Dorsolateral prefrontal cortex (tissue), 122 donors: ENCODE measurements at places on chromosomes 7 and 10.

DNA sequence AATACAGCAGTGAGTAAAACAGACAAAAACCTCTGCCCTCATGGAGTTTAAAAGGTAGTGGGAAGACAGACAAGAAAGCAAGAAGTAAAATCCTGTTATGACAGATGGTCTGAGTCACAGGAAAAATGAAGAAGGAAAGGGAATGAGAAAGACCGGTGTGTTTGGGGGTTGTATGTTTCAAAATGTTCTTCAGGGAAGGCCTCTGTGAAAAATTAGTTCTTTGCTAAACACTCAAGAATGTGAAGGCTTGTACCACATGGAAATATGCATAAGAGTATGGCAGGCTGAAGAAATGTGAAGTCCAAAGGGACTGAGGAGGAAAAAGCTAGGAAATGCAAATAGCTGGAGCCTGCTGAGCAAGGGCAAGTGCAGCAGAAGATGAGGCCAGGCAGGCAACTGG, 315.9 kb upstream of the SEMA3A start:
- no peak for DNase-seq

DNA sequence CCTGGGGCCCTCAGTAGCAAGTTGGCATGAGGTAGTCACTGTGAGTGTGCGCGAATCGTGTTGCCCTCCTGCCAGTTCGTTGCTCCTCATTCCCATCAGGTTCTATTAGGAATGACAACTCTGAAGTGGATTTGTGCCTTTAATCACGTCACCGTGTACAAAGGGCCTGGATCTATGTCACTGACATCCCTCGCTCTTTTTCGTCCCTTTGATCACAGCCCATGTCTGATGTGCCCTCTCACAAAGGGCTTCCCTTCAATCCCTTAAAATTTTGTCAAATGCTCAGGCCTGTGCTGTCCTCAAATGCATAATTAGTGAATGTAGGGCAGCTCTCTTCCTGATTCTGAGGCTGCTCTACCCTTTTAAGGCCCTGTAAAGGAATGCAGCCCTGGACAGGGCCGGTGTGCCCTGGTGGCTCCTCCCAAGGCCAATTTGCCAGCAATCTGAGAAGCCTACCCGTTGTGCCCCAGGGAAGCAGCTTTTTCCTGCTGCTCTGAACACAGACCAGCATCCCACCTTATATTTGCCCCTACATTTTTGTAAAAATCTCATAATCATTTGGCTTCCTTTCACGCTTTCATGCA, 93.6 kb downstream of the TMEM178B start:
- DNase-seq: no peak

GRCh38 chr7:44071726-44072363, 6.5 kb upstream of the PGAM2 start:
- DNase-seq: no peak

DNA sequence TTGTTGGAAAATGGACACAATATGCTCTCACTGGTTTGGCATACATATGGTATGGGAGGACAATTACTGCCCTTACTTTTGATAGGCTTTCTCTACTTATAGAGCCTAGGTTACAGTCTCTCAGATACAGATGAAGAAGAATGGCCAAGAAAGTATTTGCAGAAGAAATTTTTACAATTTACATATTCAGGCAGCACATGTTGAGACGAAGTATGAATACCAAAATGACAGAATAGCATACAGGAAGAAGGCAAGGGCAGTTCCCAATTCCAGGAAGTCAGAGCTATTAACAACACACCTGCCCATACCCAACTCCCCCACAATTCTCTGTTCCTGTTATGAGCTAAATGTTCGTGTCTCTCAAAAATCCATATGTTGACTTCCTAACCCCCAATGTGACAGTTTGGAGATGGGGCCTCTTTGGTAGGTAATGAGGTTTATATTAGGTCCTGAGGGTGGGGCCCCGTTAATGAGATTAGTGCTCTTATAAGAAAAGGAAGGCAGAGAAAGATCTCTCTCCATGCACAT, 67.8 kb downstream of the DOCK4 start:
- DNase-seq: no peak

GRCh38 chr7:81110673-81111072, 191.8 kb upstream of the SEMA3C start:
- no peak for DNase-seq

GRCh38 chr7:88919478-88920131, 124.1 kb upstream of the TEX47 start:
- no peak for DNase-seq

GRCh38 chr10:36263871-36264270, 621.8 kb upstream of the FZD8 start:
- no peak for DNase-seq

- DNase-seq: no peak
Measured at GRCh38 chr10:118153287-118153686, 106.5 kb upstream of the RAB11FIP2 start.

- no peak for DNase-seq
Measured at GRCh38 chr10:107409522-107409921, 245.0 kb upstream of the SORCS1 start.

- DNase-seq: no peak
Measured at GRCh38 chr7:38319873-38320272, 46.4 kb upstream of the TARP start.

GRCh38 chr10:100101192-100102076, 19.8 kb upstream of the CPN1 start:
- no peak for DNase-seq

- no peak for DNase-seq
Measured at GRCh38 chr10:71625445-71626175, 94.0 kb downstream of the C10orf105 start.

DNA sequence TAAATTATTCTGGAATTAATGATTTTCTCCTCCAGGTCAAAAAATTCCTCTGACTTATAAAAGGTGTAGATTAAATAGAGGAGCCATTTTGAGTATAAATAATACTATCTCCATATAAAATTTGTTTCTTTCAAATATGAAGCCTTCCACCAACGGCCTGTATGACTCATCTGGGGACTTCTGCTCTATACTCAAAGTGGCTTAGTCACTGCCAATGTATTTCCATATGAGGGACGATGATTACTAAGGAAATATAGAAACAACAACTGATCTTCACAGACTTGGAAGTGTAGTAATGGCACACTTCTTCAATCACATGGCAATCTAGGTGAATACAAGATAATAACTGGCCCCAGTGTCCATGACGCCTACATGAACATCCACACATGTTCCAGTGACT, 335.6 kb upstream of the HGF start:
- DNase-seq: no peak

DNA sequence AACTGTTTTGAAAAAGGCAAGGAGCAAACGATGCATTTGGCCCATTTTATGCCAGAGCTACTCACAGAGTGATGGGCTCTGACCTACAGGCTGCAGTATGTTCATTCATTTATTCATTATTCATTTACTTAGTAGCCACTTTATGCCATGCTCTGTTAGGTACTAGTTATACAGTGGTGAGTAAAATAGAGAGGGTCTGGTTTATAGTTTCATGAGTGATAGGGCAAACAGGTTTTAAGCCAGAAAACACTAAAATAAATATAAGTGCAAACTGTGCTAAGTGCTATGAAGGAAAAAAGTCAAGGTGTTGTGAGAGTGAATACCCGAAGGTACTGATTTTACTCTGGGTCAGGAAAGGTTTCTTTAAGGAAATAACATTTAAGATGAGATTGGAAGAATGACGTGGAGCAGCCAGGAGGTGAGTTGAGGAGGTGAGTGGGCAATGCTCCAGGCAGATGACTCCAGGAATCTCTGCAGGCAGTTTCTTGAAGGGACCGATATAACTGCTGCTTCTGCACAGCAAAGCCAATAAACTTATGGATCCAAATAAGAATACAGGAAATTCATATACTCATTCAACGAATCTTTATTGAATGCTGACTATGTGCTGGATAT, 56.9 kb upstream of the FAM133B start:
- no peak for DNase-seq

DNA sequence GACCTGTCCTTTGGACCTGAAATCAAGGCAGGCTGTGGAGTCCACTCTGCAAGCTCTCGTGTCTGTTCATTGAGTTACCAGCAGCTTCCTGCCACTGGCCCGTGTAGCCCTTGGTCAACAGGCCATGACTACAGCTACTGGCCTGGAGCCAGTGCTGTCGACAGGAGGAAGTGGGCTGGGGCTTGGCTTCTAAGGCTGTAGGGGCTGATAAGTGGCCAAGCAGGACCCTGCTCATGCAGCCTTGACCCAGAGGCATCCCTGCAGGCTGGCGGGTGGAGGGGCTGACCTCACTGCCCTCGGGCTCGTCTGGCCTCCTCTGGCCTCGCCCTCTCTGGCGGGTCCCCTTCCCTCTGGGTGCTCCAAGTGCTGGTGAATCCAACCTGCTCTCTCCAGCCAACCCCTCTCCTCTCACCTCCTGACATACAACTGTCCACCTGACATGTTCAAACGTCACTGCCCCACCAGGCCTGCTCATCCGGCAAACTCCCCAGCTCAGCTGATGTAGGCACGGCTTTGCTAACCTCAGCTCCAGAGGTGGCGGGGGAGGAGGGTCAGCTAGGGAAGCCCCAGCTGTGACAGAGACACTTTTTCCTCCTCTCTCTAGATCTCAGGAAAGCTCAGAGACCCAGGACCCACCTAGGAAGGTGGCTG, 188.6 kb upstream of the LYZL2 start:
- DNase-seq: no peak

GRCh38 chr10:70602665-70603448, at the start of gene PRF1:
PRF1 (minus strand) TSS chr10:70602741; CDS start chr10:70600902, 1,839 bp downstream.
- no peak for DNase-seq

GRCh38 chr7:110973196-110973990, 117.5 kb upstream of the LRRN3 start:
- DNase-seq: no peak

DNA sequence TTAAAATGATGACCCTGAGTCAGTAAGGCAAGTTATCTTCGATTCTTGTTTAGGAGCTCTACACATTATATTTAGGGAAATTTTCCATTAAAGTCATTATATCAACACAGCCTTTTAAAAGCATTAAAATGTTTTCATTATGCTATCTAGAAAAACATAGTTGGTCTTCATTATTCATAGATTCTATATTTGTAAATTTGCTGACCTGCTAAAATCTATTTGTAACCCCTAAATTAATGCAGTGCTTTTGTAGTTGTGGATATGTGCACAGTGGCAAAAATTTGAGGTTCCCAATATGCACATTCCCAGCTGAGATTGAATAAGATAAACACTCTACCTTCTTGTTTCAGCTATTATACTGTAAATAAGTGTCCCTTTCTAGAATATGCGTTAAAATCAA, 81.1 kb downstream of the KIF20B start:
- DNase-seq: no peak

DNA sequence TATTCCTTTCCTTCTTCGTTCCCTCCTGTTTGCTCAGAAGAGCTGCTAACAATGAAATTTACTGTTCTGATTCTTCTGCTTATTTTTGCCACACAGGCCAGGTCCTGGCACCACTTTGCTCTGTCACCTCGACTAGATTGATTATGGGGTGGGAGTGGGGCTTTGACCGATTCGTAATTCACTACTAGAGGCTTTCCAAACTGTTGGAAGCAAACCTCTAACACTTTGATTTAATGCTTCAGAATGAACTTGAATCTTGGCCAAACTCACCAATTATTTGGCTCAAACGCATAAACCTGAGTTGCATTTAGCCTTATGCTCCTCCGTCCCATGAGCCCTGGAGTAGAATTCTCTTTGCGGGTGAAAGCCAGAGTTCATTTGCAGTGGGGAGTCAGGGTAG, 476.2 kb upstream of the FZD8 start:
- no peak for DNase-seq
